ENCODE measurements at places on chromosomes 16 and 17. TPM values are rescaled to one million over a fixed set of nuclear protein-coding genes. Genes with fewer than 3 reads are reported as not detected.
A peak's percentile ranks its signal among the peaks of the same experiment; 100 is the strongest.

The RND2 gene
- 0.14 TPM for total RNA-seq

The MIEF2 gene
- 14.7 TPM for total RNA-seq

The PRR35 gene
- not detected for total RNA-seq

DNA sequence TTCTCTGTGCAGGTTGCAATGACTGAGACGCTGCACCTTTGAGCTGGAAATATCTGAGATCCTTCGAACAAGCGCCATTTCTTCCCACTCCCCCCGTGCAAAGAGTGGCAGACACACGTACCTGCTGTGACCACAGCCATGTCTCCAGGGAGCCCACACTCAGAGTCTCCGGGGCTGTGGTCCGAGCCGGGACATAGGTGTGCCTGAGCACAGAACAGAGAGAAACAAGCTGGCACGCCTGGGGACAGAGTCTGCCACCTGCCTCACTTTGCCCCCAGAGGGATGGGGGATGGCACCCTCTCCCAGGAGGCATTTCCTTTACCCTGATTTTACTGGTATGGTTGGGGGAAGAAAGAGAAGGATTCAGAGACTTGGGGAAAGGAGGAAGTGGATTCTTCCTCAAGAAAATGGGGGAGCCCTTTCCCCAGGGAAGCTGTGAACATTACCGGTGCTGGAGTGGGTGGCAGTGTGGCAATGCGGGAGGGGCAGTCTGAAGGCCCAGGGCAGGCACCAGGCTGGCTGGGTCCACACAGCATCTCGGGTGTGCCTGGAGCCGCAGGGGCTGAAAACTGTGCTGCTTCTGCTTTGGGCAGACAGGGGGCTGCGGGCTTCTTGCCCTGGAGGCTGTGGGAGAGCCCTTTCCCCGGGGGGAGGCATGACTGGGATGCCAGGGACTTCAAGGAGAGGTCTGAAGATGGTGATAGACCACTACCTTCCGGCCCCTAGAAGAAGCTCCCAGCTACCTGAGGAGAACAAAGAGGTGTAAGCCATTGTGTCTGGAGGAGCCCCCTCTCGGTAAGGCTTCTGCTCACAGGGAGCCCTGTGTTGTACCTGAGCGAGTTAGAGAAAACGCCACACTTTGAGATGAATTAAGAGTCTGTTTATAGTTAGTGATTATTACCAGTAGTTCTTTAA lies 6.6 kb upstream of the PIK3R6 start:
- no peaks in the 10 kb centered on the region for H3K27me3 ChIP-seq
- DNase-seq = no peak
- H3K4me3 ChIP-seq = no peak overlapping the region
- peaks cover 10% of the 10 kb centered on the region for H3K4me1 ChIP-seq
- H3K36me3 ChIP-seq = peaks cover 14% of the 10 kb centered on the region

DNA sequence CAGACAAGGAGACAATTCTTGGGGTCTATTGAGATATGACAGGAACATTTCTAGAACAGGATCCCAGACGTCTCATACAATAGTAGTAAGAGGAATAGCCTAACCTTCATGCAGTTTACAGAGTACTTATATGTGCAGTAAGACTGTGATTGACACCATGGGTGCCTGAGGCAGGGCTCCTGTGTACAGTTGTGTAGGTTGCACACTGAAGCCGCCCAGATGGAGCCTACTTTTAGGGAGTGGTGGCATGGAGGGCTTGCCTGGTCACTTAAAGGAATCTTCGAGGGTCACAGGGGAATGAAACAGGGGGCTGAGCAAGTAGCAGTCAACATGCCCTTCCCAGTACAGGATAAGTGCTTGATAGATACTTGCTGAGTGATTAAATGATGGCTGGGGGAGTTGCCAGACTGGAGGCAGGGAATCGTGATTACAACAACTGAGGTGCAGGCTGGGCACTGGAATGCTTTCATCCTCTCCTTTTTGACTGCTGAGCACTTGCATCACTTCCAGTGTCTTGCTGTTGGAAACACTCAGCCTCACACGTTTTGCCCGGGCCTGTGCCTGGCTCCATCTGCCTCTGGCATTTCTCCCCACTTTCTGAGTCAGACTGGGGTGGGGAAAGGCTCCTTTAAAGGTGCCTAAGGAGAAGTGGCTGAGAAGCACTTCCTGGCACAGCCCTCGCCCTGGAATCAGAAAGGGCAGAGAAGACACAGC lies 71.0 kb downstream of the COPRS start:
- H3K4me3 ChIP-seq = no peak overlapping the region
- peaks cover 4% of the 10 kb centered on the region for H3K4me1 ChIP-seq
- H3K27ac ChIP-seq = no peak overlapping the region
- H3K36me3 ChIP-seq = no peaks in the 10 kb centered on the region
- H3K27me3 ChIP-seq = peaks cover 18% of the 10 kb centered on the region
- DNase-seq = no peak

DNA sequence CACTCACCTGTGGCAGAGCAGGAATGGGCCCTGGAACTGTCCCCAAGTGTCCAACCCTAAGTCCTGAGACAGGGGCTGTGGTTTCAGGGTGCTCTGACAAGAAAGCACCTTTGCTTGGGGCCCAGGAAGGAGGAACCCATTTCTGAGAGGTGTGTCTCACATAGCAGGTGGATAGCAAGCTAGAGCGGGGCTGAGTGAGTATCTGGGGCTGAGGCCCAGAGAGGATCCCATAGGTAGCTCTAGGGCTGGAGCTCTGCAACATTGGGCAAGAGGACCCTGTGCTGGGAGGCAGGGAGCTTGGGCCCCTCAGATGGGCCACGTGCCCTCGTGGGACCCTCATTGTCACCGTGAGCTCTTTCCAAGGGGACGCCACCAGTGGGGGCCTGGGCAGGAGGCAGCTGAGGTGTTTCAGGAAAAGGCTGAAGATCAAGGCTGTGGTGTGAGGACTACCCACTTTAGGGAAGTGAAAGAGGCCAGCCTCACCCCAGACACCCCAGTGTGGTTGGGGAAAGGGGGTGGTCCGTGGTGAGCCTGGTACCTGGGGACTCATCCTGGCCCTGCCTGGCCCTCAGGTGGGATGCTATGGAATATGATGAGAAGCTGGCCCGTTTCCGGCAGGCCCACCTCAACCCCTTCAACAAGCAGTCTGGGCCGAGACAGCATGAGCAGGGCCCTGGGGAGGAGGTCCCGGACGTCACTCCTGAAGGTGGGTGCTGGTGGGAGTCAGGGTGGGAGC lies 5.3 kb downstream of the DEF8 start:
- no peak for DNase-seq
- H3K4me3 ChIP-seq = no peak overlapping the region
- peaks cover 2% of the 10 kb centered on the region for H3K36me3 ChIP-seq
- H3K27ac ChIP-seq = no peak overlapping the region
- H3K4me1 ChIP-seq = peaks cover 3% of the 10 kb centered on the region
- H3K27me3 ChIP-seq = no peaks in the 10 kb centered on the region

- peaks cover 7% of the 10 kb centered on the region for H3K4me1 ChIP-seq
- no peaks in the 10 kb centered on the region for H3K27me3 ChIP-seq
- H3K27ac ChIP-seq = no peak overlapping the region
- no peak for DNase-seq
- no peak overlapping the region for H3K4me3 ChIP-seq
These were observed 41.7 kb downstream of the PIK3R5 start for GRCh38 chr17:8923762-8924161.

DNA sequence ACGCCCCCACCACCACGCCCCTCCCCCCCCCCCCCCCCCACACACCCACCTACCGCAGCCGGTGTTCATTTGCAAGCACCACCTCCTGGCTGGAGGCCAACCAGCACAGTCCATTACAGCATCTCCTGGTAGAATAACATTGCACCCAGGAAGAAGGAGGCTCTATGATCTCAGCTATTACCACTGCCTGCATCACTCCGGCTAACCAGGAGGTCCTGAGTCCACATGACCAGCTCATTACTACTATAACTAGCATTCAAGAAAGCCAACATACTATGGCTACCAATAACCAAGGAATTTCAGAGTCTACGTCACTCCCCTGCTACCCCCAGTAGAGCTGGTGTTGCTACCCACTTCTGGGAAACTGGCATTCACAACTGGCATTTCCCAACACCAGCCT lies 81.1 kb upstream of the ALOX12 start:
- DNase-seq = no peak
- no peak overlapping the region for H3K27ac ChIP-seq
- H3K36me3 ChIP-seq = no peaks in the 10 kb centered on the region
- H3K4me3 ChIP-seq = peak overlapping the region; percentile 16

DNA sequence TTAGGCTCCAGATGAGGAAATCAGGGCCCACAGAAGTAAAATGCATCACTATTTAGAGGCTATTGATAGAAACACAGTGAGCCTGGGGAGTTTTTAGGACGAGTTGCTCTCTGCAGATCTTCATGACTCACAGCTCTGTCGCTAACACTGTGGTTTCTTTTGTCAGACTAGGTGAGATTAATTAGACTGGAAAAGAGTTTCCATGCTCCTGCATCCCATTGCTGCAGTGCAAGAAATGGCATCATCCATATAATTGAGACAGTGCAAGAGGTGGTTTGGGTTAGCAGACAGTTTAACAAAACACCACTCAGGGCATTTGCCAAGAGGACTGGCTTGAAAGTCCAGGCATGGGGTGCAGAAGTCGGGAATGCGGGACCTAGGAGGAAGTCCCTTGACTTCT lies 198.8 kb upstream of the CACNG5 start:
- H3K27ac ChIP-seq = no peak overlapping the region
- H3K4me1 ChIP-seq = peaks cover 26% of the 10 kb centered on the region
- no peak overlapping the region for H3K4me3 ChIP-seq
- no peaks in the 10 kb centered on the region for H3K27me3 ChIP-seq

DNA sequence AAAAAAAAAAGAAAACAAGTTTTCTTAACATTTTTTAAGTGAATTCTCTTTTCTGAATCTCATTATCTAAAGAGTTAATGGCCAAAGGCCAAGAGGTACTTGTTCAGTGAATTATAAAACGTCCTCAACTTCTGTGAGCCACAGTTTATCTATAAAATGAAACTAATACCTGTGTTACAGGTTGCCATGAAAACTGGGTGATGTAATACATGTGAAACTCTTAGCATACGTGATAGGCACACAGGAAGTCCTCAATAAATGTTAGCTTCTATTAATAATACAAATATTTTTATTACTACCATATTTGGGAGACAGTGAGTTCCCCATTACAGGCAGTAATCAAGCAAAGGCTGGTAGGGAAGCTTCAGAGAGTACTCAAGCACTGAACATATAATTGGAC lies 13.5 kb upstream of the INPP5K start:
- no peak for DNase-seq
- H3K27me3 ChIP-seq = no peaks in the 10 kb centered on the region
- H3K36me3 ChIP-seq = peaks cover 13% of the 10 kb centered on the region
- no peak overlapping the region for H3K27ac ChIP-seq
- H3K4me1 ChIP-seq = peaks cover 18% of the 10 kb centered on the region

DNA sequence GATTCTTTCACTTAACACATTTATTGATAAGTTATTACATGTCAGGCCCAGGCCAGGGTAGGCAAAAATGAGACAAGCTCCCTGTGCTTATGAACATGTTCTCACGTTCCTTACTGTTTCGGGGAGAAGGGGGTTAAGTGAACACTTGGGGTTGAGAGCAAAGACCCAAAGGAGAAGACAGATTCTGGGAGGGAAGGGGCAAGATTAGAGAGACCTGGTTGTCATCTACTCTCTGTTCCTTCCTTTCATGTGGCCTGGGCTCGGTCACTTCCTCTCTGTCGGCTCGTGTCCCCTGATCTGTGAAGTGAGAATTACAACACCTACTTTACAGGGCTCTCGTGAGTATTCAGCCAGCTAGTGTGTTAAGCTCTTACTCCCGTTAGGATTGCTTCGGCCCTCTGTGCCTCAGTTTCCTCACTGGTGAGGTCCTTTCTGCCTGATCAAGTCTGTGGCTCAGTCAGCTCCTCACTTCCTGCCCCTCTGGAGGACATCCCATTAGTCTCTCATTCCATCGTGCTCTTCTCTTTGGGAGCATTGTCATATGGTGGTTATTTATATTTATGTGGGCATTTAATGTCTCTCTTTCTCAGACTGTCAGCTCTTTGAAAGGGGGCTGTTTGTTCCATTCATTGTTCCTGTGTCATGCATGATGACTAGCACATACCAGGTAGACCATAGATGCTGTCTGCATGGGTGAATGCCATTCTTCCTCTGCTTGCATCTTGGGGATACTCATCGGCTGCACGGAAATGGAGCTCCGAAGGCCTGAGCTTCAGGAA lies 38.9 kb downstream of the PLCG2 start:
- no peak for DNase-seq
- peak overlapping the region; percentile 6 for H3K4me3 ChIP-seq
- H3K27me3 ChIP-seq = peaks cover 17% of the 10 kb centered on the region
- peaks cover 3% of the 10 kb centered on the region for H3K36me3 ChIP-seq

GRCh38 chr16:4097826-4098240 lies 18.4 kb downstream of the ADCY9 start:
- H3K27ac ChIP-seq = no peak overlapping the region
- no peaks in the 10 kb centered on the region for H3K36me3 ChIP-seq
- no peak for DNase-seq
- peaks cover 2% of the 10 kb centered on the region for H3K27me3 ChIP-seq

DNA sequence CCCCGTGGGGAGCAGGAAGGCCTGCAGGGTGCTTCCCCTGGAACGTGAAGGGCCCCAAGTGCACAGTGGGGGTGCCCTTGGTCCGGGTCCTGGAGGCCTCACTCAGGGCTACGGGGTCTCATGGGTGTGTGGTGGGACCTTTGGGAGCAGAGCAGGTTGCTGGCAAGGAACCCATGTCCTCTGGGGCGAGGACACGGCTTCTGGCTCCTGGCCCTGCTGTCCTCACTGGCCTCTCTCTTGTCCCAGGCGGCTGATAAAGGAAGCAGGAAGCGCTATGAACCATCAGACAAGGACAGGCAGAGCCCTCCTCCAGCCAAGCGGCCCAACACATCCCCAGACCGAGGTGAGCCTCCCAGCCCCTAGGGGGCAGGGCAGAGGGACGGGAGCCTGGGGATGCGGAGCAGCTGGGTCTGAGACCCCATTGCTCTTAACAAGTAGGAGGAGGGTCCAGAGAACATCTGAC lies 9.8 kb upstream of the IL17C start:
- no peak overlapping the region for H3K27ac ChIP-seq
- DNase-seq = no peak
- H3K27me3 ChIP-seq = no peaks in the 10 kb centered on the region
- peaks cover 3% of the 10 kb centered on the region for H3K36me3 ChIP-seq

DNA sequence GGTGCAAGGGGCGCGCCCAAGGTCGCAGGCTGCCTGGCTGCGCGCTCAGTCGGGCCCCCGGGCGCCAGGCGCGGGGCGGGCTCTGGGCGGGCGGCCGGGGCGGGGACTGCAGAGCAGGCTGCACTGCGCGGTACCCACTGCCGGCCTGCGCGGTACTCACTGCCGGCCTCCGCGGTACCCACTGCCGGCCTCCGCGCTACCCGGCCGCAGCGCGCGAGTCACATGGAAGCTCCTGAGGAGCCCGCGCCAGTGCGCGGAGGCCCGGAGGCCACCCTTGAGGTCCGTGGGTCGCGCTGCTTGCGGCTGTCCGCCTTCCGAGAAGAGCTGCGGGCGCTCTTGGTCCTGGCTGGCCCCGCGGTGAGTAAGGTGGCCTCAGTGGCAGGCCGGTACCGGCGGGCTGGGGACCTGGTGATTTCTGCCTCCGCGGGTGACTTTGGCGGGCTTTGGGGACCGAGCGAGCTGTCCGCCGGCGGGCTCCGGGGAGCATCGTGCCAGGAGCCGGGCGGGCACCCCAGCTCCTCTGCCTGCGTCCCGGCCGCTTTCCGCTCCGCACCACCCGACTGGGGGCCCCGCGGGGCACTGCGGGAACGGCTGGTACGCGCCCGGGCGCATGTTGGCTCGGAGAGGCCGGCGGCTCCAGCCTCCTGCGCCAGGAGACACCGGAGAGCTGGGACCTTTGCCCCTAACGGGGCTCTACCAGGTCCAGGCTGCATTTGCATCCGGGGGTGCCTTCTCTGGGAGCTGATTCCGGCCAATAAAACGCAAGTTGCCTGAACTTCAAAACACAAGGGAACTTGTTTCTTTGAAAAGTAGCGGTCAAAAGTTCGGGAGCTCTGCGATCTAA lies at the start of gene SLC47A1:
Gene SLC47A1, plus strand, starts transcription at position 137 of the 844 bp plus-strand sequence. Its CDS starts 86 bp downstream, at position 223.
- H3K4me1 ChIP-seq = peaks cover 9% of the 10 kb centered on the region
- no peak within 1 kb of the TSS for H3K27ac ChIP-seq
- H3K4me3 ChIP-seq = peak within 1 kb of the TSS; percentile 51
- H3K27me3 ChIP-seq = peaks cover 64% of the 10 kb centered on the region
- peak; percentile 49 for DNase-seq
- H3K36me3 ChIP-seq = no peaks in the 10 kb centered on the region
